ENCODE measurements at places on chromosomes 7 and 10.

DNA sequence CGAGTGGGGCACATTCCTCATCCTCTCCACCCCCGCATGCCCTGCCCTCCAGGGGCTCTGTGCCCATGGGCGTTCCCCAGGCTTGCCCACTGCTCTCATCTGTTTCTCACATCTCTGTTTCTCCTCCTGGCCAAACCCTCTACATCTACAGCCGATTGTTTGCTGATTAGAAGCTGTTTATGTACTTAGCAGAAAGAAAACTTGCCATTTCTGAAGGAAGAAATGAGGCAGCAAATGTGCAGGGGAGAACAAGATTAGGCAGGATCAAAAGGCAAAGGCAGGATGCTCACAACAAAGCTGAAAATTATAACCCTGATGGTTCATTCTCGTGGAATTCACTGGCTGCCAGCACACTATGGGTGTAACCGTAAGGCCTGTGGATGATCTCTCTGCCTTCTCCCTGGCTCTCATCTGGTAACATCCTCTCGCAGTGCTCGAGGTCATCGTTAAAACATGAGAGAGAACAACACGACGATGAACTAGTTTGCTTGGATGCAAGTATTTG is 111.6 kb upstream of the KLF14 start:
- DNase-seq: no peak

DNA sequence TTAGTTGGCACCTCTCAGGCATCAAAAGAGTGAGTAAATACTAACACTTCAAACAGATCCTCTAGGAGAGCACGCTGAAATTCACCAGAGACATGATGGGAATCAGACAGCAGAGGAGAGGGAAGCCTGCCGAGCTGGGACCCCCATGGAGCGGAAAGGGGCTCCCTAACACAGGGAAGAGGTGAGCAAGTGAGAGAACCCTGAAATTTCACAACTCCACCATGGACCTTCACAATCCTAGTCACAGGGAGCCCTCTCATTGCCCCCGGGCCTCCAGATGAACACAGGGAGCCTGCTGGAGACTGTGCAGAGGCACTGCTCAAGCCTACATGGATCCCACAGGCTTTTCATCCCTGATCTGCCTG is 59.2 kb upstream of the ANTXRL start:
- DNase-seq: no peak

GRCh38 chr7:118502235-118502634 is 277.7 kb downstream of the ANKRD7 start:
- DNase-seq: no peak

DNA sequence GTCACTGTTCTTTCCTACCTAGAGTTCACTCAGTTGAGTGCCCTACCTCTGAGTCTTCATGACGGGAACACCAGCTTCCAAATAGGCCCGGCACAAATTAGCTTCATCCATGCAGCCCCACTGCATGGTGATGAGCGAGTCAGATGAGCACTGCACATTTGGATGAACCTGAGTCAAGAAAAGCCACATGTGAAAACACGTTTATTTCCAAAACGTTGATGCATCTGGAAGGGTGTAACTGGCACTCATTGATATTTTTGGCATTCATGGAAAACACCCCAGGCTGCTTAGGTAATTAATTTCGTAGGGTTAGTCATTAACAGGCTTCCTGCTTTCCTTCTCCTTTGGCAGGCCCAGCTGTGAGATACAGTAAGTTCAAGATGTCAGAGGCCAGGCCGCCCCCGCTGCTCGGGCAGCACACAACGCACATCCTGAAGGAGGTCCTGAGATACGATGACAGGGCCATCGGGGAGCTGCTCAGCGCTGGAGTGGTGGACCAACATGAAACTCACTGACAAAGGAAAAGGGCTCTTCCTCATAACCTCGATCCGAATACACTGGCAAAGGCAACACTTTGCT is 725.2 kb downstream of the SUGCT start:
- no peak for DNase-seq

- DNase-seq: no peak
These were observed 88.8 kb upstream of the BTBD16 start for GRCh38 chr10:122182308-122182707.

- no peak for DNase-seq
These were observed 8.7 kb downstream of the ELFN1 start for GRCh38 chr7:1678571-1679325.

GRCh38 chr10:60906411-60906810 is 37.6 kb downstream of the RHOBTB1 start:
- no peak for DNase-seq

- no peak for DNase-seq
These were observed 19.6 kb upstream of the AMZ1 start for GRCh38 chr7:2668401-2668800.

- no peak for DNase-seq
These were observed 72.8 kb upstream of the FAM20C start for GRCh38 chr7:119392-120163.

DNA sequence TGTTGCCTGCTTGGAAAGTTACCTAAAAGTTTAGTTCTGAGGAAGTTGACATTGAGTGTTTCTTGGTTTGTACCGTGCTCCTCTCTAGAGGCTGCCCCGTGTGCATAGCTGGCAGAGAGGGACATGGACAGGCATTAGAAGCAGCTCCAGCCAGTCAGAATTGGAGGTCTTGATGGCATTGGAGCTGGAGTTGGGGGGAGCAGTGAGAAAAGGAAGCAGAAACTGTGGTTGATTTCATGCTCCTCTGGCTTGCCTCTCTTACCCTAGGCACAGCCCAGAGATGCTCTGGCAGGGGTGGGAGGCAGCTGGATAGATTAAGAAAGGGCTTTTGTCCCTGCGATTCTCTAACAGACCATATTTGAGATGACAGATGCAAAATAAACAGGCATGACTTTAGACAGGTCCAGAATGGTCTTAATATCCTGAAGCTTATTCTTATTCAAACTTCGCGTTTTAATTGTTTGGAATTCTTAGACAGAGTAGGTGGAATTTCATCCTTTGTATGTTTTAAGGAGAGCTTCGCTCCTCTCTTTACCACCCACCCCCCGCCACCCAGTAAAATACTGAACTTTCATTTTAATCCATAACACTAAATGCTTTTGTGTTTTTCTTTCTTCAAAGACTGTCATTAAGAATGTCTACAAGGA is 73.5 kb upstream of the GLCCI1 start:
- no peak for DNase-seq

DNA sequence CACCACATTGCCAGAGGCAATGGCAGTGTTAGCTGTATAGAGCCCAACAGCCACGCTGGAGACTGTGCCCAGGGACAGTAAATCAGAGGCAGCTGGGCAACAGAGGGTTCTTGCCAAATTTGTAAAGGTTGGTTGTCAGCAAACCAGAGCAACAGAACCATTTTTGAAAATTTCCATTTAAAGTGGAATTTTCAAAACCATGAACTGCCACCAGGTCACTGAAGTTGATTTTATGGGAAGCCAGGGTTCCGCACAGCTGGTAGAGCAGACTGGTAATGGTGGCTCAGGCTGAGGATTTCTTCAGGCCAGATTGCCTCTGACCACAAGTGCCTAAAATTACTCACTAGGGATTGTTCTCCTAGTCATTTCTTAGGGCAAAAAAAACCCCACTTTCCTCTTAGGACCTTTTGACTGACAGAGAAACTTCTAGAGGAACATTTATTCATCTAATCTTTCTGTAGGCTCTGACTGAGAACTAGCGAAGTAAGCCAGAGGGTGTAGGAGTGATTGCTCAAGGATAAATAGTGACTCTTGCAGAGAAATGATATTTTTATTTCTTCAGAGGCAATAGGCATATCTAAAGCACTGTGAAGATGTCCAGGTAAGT is 342.4 kb downstream of the BBS9 start:
- DNase-seq: no peak

- DNase-seq: no peak
These were observed 1.0 kb downstream of the CACNA2D1 start for GRCh38 chr7:82442492-82443035.

DNA sequence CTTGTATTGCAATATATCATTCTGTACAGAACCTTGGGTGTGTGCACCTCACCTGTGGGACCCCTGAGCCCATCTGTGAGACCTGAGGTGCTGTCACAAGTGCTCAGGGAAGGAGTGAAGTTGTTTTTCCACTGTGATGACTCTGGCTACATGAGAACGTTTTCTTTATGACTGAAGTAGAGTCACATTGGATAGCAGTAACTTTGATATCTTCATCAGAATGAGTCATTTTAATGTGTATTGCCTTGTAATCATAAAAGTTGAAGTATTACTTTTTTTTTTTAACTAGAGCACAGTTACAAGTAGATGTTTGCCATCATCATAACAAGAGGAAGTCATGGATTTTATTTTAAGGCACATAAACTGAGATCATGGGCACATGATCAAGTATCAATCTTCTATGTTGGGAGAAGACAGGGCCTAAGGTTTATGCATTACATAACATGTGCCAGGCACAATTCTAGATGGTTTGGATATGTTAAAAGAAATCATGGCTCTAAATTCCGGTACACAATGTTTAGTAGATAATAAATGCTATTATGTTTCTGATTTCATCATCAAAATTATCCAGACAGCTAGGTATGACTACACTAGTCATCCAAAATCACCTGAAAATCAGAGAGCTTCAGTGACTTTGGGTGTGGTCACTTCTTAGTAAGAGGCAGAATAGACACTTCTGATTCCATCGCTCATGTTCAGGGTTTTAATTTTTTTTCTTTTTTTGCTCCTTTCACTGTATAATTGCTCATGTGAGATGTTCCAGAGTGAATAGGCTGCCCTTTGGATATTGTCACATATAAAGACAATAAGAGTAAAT is 82.7 kb upstream of the KLF6 start:
- no peak for DNase-seq

- DNase-seq: no peak
These were observed 81.7 kb downstream of the RNF32 start for GRCh38 chr7:156722043-156722826.

DNA sequence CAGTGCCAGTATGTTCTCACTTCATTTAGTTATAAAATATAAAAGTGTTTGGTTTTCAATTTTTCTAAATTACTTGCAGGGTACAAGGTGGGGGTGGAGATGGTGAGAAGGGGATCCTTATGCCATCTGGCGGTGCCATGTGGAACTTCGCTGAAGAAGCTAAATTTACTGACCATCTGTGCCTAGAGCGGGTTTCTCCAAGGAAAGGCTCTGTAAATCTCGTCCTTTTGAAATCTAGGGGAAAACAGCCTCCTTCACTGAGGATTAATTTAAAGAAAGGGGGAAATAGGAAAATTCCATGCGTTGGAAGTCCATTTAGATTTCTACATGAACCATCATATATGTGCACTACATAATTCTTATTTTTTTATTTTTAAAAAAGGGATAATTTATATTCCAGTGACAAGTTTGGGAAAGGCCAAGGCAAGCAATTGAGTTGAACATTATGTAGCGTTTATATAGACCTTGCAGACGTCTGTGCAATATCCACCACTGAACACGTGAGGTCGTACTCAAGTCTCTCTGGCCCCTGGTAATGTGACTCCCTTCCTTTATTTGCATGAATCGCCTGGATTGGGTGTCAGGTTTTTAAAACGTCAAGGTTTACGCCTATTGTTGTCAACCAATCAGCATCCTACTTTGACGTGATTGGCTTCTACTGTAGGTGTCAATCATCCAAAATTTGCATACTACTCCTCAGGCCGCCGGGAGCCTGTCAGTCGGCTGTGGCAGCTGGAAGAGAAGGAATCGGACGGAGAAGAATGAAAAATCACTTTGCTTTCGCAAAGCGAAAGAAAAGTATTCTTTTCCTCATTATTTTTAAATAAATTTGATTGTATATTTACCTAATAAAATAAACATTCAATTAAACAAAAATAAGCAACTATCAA is 297.1 kb upstream of the NFE2L3 start:
- DNase-seq: peak; percentile 72

DNA sequence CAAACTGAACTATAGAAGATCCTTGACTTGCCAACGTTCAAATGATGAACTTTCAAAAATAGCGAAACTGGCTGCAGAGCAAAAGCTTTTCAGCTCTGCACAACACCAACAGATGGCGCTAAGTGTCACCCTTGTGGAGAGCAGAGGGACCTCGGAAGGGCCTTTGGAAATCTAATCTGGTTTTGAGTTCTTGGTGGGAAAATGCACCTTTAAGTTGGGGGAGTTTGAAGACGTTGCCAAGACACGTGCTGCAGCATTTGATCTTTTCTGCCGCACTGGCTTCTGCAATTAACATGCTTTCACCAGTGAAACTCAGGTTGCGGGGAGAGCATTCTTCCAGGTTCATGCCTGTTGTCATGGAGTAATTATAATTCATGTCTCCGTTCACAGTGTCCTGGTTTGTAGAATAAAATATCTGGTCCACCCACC is 26.3 kb upstream of the WDR11 start:
- DNase-seq: no peak

DNA sequence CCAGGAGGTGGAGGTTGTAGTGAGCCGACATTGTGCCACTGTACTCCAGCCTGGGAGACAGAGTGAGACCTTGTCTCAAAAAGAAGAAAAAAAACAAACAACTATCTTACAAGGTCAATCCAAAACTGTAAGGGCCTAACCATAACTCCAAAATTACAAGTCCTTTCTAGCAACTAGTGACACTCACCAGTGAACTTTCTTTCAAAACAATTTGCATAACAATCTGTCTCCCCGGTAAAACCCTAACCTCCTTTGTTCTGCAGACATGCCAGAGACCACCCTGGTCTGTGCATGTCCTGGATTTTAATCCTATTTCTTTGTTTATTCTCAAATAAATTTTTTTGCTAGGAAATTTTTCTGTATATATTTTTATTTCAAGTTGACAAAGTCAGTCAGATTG is 68.1 kb downstream of the EXOC6 start:
- no peak for DNase-seq

GRCh38 chr7:99562832-99563231 is 4.4 kb downstream of the ZNF655 start:
- DNase-seq: no peak

DNA sequence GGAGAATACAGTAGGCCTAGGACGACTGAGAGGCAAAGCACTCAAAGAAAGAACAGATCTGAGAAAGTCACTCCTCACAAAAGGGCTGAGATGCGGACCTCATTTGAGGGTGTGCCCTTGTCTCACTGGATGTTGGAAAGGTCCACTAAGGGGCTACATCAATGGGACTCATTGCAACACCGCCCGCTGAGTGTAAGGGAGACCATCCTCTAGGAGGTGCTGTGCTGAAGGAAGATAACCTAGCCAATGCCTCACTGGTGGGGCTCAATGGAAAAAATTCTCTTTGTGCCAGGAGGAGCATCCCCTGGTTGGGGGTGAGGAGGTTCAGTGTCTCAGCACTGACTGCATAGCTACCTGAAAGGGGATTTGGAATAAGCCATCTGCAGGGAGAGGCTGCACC is 758.7 kb upstream of the CELF2 start:
- no peak for DNase-seq

- DNase-seq: no peak
These were observed 8.5 kb downstream of the SP8 start for GRCh38 chr7:20778063-20778721.

GRCh38 chr10:17216217-17216900 is 11.7 kb upstream of the VIM start:
- DNase-seq: no peak

Measured in GOT3 (cell line).